HS-5 (cell line): ENCODE measurements at places on chromosomes 5 and 9.

GRCh38 chr9:87580941-87581438 lies 83.3 kb downstream of the DAPK1 start:
- no peak for DNase-seq

- no peak for DNase-seq
Observed at GRCh38 chr9:136994180-136994887, 2.0 kb downstream of the CLIC3 start.

DNA sequence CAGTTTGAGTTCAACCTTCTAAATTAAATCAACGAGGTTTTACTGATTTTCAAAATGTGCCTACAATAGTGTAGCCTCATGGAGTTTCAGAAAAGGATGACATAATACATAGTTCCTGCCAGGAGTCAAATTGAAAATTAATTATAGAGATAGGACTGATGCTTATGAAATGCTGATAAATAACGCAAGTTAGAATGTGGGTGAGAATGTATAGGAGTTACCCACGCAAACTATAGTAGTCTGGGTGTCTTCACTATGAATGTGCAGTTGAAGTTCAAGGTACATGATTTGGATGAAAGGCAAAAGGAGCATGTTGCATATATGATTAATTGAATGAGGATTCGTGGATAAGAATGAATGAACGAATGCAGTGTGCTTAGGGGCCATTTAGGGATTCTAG lies 95.7 kb downstream of the SV2C start:
- DNase-seq = no peak

GRCh38 chr5:56482363-56482762 lies 249.2 kb upstream of the ANKRD55 start:
- DNase-seq = no peak

DNA sequence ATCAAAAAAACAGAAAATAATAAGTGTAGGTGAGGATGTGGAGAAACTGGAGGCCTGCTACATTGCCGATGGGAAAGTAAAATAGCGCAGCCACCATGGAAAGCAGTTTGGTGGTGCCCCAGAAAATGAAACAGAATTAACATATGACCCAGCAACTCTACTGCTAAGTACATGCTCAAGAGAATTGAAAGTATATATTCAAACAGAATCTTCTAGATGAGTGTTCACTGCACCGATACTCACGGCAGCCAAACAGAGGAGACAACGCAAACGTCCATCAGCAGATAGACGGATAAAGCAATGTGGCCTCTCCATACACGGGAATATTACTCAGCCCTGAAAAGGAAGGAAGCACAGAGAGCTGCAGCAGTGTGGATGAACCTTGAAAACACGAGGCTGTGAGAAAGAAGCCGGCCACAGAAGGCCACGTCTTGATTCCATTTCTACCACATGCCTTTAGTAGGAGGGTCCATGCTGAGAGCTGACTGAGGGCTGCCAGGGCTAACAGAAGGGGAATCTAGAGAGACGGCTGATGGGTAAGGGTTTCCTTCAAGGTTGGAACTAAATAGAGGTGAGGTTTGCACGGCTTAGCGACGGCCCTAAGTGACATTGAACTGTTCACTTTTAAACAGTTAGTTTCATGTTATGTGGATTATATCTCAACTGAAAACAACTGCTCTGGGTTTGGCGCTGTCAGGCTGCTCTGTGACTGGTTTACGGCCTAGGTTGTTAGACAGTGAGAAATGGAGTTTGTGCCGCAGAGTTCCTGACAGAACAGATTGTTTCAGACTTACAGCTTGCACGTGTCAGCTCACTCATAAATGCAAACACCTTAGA lies 29.8 kb downstream of the AHRR start:
- DNase-seq = no peak

GRCh38 chr9:110027671-110028081 lies 180.3 kb downstream of the C9orf152 start:
- no peak for DNase-seq

DNA sequence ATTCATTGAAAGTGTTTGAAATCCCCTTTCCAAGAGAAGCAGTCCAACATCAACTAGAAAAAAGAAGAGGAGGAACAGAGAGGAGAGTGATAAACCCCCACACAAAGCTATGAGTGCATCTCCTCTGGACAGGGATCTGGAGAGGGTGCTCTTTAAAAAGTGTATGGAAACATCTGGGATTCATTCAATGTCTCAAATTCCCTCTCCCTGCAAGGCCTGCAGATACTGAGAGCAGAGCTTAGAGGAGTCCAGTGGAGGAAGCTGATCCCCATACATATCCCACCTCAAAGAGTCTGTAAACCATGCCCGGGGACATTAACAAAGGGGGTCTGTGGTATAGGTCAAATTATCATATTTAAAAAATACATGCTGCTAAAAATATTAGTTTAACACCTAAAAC lies 2.2 kb downstream of the SPOCK1 start:
- no peak for DNase-seq

DNA sequence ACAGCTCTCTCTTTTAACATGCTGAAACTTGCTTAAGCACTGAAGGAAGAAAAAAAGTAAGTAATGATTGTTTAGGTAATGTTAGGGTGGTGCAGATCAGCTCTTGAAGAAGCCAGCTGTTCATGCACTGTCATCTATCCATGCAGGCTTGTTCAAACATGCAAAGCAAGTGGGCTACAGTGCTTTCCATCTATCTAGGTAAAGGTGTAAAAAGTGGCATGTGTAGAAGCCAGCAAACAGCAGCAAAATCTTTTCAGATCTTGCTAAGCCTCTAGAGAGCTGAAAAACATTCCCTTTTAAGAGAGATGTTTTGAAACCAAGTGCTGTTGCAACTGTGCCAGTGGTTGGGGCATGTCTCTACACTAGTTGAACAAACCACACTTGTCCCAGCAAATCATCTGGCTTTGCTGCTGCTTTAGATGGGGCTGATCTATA lies 214.4 kb downstream of the EFNA5 start:
- DNase-seq = no peak

DNA sequence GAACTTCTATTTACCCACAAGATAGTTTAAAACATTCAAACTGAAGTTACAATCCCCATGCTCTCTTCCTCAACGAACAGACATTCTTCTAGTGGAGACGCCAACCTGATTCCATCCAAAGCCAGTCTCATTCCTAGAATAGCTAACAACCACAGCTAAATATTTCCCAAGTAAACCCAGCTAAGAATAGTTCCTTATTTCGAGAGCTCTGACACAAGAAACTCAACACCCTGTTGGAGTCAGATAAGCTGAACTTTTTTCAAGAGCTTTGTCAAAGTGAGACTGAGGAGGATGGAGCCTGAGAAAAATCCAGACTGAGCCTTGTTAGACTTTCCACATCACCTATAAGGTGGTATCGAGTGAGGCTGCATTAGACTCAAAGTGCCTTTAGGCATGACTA lies 56.7 kb upstream of the RPS23 start:
- no peak for DNase-seq

DNA sequence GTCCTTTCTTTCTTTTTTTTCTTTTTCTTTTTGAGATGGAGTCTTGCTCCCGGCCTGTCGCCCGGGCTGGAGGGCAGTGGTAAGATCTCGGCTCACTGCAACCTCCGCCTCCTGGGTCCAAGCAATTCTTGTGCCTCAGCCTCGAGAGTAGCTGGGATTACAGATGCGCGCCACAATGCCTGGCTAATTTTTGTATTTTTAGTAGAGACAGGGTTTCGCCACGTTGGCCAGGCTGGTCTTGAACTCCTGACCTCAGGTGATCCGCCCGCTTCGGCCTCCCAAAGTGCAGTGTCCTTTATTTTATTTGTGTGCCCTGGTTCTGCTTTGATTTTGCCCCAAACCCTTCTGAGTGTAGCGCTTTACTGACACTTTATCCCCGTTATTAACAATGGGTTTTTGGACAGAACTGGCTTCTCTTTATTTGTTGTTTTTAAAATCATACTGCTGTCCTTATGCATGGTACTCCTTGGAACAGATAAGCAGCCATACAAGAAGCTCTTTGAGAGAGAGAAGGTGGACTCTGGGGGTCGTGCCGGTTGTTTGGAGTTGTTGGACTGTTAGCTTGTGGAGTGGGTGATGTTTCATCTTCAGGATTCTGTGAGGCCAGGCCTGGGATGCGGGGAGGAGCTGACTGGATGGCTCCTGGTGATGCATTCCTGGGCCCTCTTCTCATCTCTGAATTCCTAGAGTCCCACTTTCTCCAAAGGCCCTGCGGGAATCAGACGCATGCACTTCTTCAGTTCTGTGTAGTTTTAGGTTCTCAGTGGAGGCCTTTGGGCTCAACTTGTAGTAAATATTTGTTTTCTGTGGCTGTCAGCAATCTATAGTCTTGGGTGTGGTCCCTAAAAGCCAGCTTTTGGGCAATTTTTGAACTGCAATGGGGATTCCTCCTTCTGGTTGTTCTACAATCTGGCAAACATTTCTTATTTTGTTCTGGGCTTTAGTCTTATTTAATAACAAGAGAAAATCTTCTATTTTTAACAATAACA lies 47.8 kb downstream of the PTTG1 start:
- no peak for DNase-seq

DNA sequence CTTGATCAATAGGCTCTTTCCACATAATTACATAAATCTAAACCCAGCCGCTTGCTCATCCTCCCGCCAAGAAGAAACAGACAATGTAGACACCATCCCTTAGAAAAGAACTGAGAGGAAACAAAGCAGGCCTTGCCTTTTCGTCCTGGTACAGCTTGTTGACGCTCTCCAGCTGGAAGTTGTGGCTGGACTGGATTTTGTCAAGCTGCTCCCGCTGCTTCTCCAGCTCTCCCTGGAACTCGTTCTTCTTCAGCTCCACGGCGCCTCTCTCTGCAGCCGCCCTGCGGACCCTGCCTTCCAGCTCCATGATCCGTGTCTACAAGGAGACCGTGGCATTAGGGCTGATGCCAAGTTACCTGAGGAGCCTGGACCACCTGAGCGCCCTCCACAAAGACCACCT lies 22.1 kb downstream of the GOLM1 start:
- DNase-seq = no peak

DNA sequence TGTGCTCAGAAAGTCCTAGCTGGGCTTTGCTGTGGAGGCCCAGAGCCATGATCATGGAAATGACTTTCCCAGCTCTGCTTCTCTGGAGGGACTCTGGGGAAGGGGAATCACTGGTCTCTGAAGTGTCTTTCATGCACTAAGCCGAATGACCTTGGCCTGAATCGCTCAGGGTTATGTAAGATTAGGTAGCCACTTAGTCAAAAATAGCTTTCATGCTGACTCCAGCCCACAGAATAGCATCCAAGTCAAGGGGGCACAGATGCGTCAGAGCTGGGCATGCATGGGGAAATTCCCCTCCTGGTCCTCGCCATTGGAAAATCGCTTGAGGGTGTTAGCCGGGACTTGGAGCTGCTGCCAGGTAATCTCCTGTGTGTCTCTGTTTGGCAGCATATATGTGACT lies 36.1 kb upstream of the PPARGC1B start:
- DNase-seq = no peak

GRCh38 chr9:121852241-121852640 lies 200.8 kb downstream of the DAB2IP start:
- no peak for DNase-seq

- no peak for DNase-seq
Observed at GRCh38 chr9:8916771-8917170, 1117.2 kb upstream of the DMAC1 start.

GRCh38 chr9:136686794-136687711 lies at the start of gene AGPAT2:
AGPAT2 (minus strand) TSS chr9:136687457; CDS start chr9:136687357, 100 bp downstream.
- DNase-seq = no peak

- DNase-seq = peak; percentile 94
Observed at GRCh38 chr9:38047301-38048251, 21.5 kb downstream of the SHB start.

DNA sequence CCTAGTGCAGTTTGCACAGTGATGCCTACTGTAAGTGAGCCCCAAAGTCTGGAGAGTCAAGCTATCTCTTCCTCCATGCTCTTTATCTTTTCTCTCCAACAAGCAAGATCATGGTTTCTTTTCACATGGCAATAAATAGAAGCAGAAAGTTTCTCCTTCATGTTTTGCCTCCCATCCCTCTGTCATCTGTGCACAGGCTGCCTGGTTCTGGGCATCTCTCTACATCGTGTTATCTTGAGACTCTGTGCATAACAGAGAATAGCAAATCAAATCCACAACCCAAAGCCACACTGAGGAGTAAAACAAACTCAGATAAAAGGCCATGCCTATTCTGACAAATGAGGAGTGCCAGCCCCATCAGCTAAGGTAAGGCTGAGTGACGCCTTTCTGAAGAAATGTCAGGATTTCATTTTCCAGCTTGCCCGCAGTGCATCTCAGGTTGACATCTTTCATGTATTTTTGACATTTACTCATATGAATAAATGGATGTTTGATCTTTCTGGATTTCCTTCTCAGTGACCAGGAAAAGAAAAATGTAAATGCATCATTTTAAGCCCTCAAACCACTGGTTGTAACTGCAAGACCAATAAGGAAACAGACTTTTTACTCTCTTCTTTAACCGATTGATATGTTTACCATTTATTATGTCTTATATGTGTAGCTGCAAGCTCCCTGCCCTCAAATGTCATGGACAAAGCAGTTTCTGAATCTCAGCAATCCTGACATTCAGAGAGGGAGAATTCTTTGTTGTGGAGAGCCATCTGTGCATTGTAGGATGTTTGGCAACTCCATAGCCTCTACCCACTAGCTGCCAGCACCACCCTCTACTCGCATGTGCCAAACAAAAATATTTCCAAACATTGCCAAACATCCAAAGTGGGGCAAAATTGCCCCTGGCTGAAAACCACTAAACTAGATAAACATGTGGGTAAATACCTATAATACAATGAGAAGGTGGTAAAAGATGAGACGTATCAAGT lies 49.2 kb upstream of the ACO1 start:
- no peak for DNase-seq

GRCh38 chr5:143613329-143613728 lies 198.6 kb upstream of the HMHB1 start:
- no peak for DNase-seq
